ENCODE measurements at places on chromosomes 11 and 22.

- DNase-seq: no peak
Observed at GRCh38 chr11:106988151-106989077, 29.9 kb downstream of the GUCY1A2 start.

DNA sequence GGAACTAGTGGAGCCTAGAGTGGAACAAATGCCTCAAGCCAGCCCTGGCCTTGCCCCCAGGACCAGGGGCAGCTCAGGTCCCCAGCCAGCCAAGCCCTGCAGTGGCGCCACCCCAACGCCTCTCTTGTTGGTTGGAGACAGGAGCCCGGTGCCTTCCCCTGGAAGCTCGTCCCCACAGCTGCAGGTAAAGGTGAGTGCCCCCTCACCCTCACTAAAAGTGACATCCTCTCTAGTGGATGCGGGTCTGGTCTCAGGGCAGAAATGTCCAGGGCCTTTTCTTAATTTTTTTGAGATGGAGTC lies 21.5 kb downstream of the MICALL1 start:
- DNase-seq: no peak

- DNase-seq: no peak
Observed at GRCh38 chr11:15638386-15638787, 523.7 kb downstream of the INSC start.

DNA sequence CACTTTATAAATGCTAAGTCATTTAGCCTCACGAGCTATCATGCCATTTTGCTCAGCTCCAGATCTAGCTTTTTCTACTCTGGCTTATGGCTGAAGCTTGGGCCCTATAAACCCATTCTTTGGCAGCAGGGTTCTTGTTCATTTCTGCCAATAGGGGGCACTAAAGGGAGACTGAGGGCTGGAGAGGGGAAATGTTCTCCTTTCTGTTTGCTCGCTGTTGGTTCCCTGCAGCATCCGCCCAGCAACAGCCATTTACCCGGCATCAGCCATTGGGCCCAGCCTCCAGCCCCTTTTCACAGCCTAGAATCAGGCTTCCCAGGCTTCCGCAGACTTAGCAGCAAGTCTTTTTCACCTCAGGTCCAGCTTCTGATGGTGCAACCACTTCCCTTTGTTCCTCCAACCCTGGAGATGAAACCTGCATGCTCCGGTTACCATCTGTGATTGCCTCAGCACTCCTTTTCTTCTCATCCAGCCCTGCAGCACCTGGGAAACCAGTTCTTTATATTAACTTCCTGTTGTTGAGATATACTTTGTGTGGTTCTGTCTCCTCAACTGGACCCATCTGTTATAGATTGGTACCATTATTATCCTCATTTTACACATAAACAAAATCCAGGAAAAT lies 4.2 kb upstream of the ME3 start:
- no peak for DNase-seq

- DNase-seq: no peak
Observed at GRCh38 chr22:23878219-23878618, 16.0 kb upstream of the MIF start.

DNA sequence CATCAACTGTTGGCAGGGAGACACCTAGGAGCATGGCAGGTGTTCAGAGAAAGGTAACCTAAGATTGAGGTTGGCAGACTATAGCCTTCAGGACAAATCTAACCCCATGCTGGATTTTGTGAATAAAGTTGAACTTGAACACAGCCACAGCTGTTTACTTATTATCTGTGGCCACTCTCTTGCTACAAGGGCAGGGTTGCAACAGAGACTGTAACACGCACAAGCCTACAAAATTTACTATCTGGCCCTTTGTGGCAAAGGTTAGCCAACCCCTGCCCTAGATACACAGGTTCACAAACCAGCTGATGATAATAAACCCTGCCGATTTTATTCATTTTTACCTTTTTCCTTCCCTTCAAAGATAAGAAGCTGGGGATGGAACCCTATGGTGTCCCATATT lies 2.5 kb downstream of the THYN1 start:
- DNase-seq: peak; percentile 84

GRCh38 chr11:81071606-81072005 lies 1630.8 kb upstream of the TENM4 start:
- DNase-seq: no peak

GRCh38 chr11:93958991-93959390 lies 62.2 kb upstream of the HEPHL1 start:
- no peak for DNase-seq

GRCh38 chr11:94741022-94741679 lies 27.0 kb upstream of the AMOTL1 start:
- DNase-seq: peak; percentile 49

GRCh38 chr11:104934594-104934993 lies 33.8 kb downstream of the CASP4 start:
- DNase-seq: no peak

DNA sequence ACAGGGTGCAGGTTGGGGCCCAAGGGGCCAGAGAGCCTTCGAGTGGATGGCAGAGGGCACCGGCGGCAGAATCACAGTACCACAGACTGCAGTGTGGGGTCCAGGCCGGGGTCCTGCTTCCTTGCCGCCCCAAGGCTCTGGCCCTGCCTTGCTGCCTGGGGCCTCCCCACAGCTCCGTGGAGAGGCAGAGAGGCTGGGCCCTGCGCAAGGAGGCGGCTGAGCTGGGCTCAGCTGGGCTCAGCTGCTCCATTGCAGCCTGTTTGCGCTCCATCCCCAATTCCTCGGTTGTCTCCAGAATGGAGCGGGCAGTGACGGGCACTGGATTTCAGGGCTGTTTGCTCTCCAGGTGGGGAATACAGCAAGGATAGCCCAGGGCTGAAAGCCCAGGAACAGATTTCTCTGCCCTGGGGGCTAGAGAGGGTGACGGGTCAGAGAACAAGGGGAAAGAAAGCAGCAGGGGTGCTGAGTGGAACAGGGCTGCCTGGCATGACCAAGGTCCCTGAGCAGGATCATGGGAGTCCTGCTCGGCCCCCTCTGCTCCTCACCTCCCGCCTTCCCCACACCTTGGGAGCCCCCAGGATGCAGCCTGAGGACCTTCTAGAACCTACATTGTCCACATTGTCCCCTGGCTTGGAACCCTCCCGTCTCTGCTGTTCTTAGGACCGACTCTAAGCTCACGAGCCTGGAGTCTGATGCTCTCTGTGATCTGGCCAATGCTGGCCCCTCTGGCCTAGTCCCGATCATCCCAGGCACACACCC lies 18.9 kb downstream of the MRGPRG start:
- no peak for DNase-seq

DNA sequence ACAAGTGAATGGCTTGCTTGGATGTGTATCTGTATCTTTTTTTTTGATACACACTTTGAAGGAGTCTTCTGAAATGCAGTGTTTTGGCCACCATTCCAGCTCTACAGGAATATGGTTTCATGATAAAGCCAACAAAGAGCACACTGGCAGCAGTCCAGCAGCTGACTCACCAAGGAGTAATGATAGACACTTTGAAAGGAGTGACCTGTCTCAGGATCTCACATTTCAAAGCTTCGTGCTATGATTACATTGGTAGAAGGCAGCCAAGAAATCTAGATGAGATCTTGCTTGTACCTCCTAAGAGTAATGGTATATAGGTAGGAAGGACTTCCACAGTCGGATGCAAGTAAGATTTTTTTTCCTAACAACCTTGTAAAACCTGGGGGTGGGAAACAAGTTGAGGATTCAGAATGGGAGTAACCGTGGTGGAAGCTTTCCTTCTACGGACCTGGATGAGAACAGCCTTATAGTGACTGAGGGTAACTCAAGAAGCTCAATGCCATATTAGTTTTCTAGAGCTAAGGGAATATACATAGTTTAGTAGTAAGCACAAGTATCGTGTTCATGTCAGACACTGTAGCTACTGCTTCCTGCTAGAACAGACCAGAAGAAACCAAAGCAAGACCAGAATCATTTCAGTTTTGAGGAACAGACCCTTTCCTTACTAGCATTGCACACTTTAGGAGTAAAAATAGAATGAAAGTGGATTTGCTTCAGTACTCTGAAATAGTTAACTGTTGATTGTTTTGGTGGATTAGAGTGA lies 25.0 kb downstream of the MTMR3 start:
- DNase-seq: peak; percentile 80

GRCh38 chr11:126720539-126721235 lies 279.9 kb downstream of the KIRREL3 start:
- no peak for DNase-seq

GRCh38 chr11:7077101-7077500 lies 11.7 kb upstream of the RBMXL2 start:
- no peak for DNase-seq

DNA sequence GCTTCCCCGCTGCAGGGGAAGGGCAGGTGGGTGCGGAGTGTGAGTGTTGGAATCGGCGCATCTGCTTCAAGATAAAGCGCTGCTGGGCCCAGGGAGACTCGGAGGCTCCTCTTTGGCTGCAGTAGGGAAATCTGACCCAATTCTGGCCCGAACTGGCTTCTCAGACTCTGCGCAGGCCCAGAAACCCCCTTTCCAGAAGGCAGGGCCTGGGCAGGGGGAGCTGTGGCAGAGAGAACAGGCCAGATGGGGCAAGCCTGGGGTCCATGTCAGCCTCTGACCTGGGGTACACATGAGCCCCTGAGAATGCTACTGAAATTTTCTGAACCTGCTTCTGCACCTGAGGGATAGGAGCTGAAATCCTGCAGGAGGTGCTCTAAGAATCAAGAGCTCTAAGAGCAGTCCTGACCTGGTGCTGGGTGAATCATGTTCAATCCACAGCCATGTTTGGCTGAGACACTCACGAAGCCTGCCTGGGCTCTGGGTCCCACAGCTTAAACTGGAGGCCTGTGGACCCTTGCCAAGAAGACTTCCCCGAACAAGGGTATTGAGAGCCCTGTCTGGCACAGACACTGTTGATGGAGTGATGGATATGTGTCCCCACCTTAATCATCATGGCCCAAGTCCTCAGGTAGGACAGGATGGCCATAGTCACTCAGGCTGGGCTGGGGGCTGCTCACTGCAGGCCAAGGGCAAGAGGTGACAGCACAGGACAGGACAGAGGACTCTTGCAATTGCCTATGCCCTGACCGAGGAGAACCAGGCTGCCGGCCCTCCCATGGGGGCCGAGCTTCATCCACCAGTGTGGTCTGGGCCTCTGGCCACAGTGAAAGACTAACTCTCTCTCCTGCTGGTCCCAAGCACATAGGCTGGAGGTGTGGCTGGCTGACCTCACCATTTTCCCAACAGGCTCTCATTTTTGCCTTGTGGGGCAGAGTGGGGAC lies 6.9 kb downstream of the RAB3IL1 start:
- no peak for DNase-seq

GRCh38 chr11:131392528-131393255 lies 22.3 kb downstream of the NTM start:
- no peak for DNase-seq

GRCh38 chr11:16372355-16372754 lies 16.0 kb upstream of the SOX6 start:
- no peak for DNase-seq

DNA sequence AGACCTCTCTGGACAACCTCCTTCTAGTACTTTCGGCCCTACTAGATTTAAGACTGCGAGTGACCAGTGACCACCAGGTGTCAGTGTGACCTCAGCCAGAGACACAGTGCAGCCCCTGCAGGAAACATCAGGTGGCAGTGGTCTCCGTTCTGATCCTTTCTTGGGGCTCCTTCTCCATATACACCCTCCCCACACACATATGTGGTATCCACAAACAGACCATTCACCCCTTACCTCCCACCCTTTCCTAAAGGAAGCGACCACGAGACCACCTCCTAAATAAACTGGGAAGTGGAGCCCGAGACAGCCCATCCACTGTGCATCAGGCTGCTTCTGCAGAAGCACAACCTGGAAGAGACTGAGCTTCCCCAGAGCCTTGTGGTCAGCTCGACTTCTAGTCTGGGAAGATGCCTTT lies 38.5 kb upstream of the CYP2D6 start:
- peak; percentile 52 for DNase-seq

DNA sequence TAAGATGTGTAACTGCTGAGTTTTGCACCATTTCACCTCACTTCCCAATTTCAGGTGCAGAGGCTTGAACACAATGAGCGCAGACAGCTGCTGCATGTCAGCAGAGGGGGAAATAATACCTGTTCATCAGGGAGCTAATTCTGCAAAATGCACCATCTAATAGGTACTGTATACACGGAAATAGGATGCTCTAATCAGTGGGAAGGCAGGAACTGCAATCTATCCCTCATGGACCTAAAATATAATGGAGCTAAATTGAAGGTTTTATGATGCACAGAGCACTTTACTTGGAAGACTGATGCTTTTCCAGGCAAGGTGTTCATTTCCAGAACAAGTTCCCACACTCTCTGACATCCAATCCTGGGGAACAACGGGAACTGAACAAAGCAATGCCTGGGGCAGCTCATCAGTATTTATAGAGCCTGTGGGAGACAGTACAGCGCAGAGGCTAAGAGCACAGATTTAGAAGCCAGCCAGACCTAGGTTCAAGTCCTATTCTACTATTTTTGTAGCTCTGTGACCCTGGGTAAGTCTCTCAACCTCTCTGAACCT lies 78.5 kb downstream of the TENM4 start:
- no peak for DNase-seq

DNA sequence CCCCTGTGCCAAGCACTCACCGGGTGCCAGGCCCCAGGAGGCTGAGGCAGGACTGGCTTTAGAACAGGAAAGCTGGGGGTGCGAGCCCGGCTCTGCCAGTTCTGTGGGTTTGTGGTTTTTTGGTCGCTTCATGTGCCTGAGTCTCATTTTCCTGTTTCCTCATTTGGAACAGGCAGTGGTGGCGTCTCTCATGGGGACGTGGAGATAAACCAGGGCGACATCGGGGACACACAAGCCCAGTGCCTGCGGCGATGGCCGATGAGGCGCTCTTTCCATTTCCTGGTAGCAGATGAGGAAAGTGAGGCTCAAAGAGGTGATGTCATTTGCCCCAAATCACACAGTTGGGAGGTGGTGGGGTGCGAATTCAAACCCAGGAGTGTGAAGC lies 20.8 kb upstream of the CHKA start:
- no peak for DNase-seq

- no peak for DNase-seq
Observed at GRCh38 chr11:118295815-118296454, 8.6 kb upstream of the CD3E start.

GRCh38 chr11:133388975-133389568 lies 143.2 kb downstream of the OPCML start:
- no peak for DNase-seq

- DNase-seq: no peak
Observed at GRCh38 chr11:45079943-45080719, 66.3 kb upstream of the PRDM11 start.

GRCh38 chr11:77421041-77421723 lies 52.7 kb downstream of the PAK1 start:
- no peak for DNase-seq

DNA sequence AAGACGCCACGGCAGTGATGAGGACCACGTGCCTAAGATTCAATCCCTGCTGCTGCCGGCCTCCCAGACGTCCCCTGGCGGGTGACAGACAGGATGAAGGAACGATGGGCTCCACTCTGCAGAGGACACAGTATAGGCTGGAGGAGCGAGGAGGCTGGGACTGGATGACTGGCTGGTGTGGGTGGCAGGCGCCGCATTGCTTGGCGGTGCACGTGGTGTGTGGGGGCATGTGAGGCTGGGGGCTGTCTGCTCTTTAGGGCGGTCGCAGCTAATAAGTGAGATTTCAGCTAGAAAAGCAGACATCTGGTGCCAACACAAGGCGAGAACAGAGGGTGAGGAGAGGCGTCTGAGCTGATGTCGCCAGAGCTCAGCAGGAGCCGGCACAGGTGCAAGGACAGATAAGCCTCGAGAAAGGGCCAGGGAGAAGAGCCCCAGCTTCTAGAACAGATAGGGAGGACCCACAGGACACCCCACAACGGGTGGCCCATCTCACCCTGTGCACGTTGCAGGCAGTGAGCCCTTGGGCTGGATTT lies 33.2 kb downstream of the TSPAN4 start:
- DNase-seq: no peak

Measured in right lobe of liver (tissue), 6 donors.